Hepatocyte (in vitro differentiated cells): ENCODE measurements at places on chromosomes 16 and 17. TPM values are rescaled to one million over a fixed set of nuclear protein-coding genes. Genes with fewer than 3 reads are reported as not detected.

Gene FBXL19
- total RNA-seq: 15.6 and 19.4 TPM in 2 replicates

GRCh38 chr17:4450710-4451316, 17.1 kb downstream of the SPNS3 start:
- H3K4me3 ChIP-seq: no peak overlapping the region
- no peaks in the 10 kb centered on the region for H3K4me1 ChIP-seq
- H3K27ac ChIP-seq: no peak overlapping the region
- no peaks in the 10 kb centered on the region for H3K27me3 ChIP-seq
- no peak for DNase-seq

DNA sequence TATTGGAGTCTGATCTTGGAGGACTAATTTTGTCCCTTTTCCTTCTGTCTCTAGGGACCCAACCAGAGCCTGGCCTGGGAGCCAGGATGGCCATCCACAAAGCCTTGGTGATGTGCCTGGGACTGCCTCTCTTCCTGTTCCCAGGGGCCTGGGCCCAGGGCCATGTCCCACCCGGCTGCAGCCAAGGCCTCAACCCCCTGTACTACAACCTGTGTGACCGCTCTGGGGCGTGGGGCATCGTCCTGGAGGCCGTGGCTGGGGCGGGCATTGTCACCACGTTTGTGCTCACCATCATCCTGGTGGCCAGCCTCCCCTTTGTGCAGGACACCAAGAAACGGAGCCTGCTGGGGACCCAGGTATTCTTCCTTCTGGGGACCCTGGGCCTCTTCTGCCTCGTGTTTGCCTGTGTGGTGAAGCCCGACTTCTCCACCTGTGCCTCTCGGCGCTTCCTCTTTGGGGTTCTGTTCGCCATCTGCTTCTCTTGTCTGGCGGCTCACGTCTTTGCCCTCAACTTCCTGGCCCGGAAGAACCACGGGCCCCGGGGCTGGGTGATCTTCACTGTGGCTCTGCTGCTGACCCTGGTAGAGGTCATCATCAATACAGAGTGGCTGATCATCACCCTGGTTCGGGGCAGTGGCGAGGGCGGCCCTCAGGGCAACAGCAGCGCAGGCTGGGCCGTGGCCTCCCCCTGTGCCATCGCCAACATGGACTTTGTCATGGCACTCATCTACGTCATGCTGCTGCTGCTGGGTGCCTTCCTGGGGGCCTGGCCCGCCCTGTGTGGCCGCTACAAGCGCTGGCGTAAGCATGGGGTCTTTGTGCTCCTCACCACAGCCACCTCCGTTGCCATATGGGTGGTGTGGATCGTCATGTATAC, 8.0 kb downstream of the GPRC5C start:
- H3K27me3 ChIP-seq: no peaks in the 10 kb centered on the region
- peaks cover 43% of the 10 kb centered on the region for H3K4me1 ChIP-seq
- no peak overlapping the region for H3K4me3 ChIP-seq
- H3K36me3 ChIP-seq: no peaks in the 10 kb centered on the region

Gene SDR42E1
- not detected in 2 replicates for total RNA-seq

GRCh38 chr16:336269-336668, 16.3 kb downstream of the AXIN1 start:
- DNase-seq: no peak
- H3K4me3 ChIP-seq: no peak overlapping the region
- no peak overlapping the region for H3K27ac ChIP-seq
- peaks cover 27% of the 10 kb centered on the region for H3K4me1 ChIP-seq
- no peaks in the 10 kb centered on the region for H3K36me3 ChIP-seq

DNA sequence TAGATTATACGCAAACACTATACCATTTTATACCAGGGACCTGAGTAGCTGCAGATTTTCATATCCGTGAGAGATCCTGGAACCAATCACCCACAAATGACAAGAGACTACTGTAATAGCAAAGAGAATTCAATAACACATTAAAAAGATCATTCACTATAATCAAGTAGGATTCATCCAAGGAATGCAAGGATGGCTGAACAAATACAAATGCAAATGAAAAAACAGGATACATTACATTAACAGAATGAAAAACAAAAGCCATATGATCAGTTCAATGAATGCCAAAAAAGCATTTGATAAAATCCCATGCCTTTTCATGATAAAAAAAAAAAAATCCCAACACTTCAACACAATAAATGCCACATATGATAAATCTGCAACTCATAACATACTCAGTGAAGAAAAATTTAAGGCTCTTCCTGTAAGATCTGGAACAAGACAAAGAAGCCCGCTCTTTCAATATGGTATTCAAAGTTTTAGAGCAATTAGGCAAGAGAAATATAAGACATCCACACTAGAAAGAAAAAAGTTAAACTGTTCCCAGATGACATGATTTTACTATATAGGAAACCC, 29.0 kb downstream of the N4BP1 start:
- H3K36me3 ChIP-seq: peaks cover 2% of the 10 kb centered on the region
- no peaks in the 10 kb centered on the region for H3K27me3 ChIP-seq
- no peak overlapping the region for H3K4me3 ChIP-seq
- no peaks in the 10 kb centered on the region for H3K4me1 ChIP-seq

DNA sequence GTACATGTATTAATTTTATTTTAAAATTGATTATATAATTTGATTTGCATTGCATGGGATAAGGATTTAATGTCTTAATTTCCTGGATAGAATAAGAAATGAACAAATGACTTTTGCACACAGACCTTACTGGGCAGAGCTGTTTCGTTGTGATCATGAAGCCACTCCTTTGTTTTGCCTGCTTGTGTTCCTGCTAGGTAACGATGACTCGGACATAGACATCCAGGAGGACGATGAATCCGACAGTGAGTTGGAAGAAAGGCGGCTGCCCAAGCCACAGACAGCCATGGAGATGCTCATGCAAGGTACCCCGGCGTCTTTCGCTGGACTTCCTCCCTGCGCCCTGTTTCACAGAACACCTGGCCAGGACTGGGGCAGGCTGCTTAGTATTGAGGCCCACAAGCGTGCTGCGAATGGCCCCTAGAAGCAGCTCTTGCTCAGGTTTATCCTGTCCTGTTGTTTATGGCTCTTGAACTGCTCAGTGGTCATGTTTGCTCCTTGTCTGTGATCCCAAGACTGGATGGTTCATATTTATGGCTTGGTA, 29.6 kb downstream of the CLUAP1 start:
- no peaks in the 10 kb centered on the region for H3K36me3 ChIP-seq
- no peak overlapping the region for H3K4me3 ChIP-seq
- H3K27ac ChIP-seq: no peak overlapping the region

DNA sequence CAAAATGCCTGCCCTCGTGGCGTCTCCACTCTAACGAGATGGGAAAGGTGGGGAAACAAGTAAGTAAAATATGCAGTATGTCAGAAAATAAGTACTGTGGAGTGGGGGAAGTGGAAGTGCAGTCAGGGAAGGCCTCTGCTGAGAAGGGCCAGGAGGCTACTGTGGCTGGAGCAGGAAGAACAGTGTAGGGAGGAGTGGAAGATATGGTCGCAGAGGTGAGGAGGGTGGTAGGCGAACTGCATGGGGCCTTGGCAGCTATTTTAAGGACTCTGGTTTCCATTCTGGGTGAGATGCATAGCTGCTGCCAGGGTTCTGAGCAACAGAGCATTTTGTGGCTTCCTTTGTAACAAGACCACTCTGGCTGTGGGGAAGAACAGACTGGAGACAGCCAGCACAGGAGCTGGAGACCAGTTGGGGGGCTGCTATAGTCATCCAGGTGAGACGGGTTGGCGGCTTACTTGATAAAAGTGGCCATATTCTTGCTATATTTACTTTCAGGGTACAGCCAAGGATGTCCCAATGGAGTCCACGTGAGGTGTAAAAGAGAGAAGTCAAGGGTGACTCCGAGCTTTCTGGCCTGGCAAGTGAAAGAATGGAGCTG, 42.6 kb downstream of the CYTH1 start:
- no peaks in the 10 kb centered on the region for H3K36me3 ChIP-seq
- H3K4me1 ChIP-seq: peaks cover 24% of the 10 kb centered on the region
- no peak for DNase-seq
- H3K27me3 ChIP-seq: no peaks in the 10 kb centered on the region
- H3K4me3 ChIP-seq: no peak overlapping the region
- H3K27ac ChIP-seq: no peak overlapping the region

DNA sequence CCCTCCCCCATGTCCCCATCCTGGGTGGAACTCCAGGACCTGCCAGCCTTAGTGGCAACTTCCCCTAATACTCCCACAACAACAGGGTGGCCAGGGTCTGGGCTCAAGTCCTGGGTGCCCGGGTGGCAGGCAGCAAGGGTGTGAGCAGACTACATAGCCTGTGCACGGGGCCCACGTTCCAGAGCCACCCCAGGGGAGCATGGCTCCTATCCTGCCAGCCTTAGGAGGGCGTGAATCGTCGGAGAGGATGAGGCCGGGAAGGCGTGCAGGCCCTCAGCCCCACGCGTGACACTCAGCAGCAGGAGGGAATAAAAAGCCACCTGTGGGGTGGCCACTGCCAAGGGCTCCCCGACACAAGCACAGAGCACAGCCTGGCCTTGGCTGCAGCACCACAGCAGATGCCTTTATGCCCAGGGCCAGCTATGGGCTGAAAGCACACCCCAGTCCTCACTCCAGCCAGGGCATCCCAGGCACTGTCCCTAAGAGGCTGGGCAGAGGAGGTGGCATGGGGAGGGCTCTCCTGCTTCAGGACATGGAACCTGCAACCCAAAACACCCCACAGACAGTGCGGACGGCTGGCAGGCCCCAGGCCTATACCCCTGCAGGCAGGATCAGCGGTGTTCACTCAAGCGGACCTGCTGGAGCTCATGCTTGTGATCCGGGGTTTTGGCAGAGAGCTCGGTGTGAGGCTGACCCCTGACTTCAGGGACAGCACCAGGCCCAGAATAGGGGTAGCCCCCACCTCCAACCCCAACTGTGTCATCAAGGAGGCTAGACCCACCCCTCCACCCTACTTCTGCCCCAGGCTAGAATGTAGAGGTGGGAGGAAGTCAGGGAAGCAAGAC, 2.7 kb downstream of the BCAR1 start:
- DNase-seq: no peak
- no peaks in the 10 kb centered on the region for H3K36me3 ChIP-seq
- no peaks in the 10 kb centered on the region for H3K27me3 ChIP-seq
- H3K4me1 ChIP-seq: peaks cover 86% of the 10 kb centered on the region

GRCh38 chr17:66920435-66920834, 44.1 kb upstream of the CACNG4 start:
- no peaks in the 10 kb centered on the region for H3K27me3 ChIP-seq
- no peak overlapping the region for H3K4me3 ChIP-seq
- no peaks in the 10 kb centered on the region for H3K4me1 ChIP-seq
- no peak overlapping the region for H3K27ac ChIP-seq

DNA sequence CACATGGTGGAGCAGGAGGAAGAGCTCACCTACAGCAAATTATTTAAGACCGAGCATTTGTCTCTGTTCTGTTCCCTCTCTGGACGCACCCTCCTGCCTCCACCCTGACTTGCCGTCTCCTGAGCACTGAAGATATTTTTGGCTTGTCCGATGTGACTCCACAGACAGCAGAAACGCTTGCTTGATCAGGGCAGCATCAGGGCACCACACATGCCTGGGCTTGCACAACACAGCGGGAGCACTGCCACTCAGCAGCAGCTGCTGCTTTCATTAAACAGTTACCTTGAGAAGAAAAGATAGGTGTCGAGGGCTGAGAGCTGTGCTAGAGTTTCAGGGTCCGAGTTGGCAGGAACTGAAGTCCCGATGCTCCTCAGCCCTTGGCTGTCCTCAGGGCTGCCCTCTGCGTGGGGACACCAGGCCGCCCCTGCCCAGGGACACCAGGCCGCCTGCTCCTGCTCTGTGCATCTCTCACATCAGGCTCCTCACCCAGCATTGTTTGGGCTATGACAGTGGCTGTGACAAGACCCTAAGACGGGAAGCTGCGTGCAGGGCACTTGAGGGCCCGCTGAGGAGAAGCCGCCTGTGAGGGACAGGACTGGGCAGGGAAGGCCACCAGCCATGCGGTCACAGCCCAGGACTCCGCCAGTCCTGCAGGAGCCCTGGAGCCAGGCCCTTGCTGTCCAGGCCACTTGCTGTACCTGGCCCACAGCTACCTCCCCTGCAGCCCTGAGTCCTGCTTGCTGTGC, 21.3 kb upstream of the CDH15 start:
- H3K27ac ChIP-seq: no peak overlapping the region
- peaks cover 10% of the 10 kb centered on the region for H3K4me1 ChIP-seq
- no peaks in the 10 kb centered on the region for H3K27me3 ChIP-seq
- no peak overlapping the region for H3K4me3 ChIP-seq
- H3K36me3 ChIP-seq: no peaks in the 10 kb centered on the region

Gene MBTPS1
- 76.8 and 82.9 TPM in 2 replicates for total RNA-seq

Gene MYH10
- total RNA-seq: 72.0 and 75.6 TPM in 2 replicates

- H3K4me3 ChIP-seq: peak overlapping the region; percentile 99
- DNase-seq: peak; percentile 85
- peaks cover 24% of the 10 kb centered on the region for H3K4me1 ChIP-seq
- peak overlapping the region; percentile 99 for H3K27ac ChIP-seq
These were observed 1.1 kb downstream of the VAT1 start for GRCh38 chr17:43020789-43021740.

DNA sequence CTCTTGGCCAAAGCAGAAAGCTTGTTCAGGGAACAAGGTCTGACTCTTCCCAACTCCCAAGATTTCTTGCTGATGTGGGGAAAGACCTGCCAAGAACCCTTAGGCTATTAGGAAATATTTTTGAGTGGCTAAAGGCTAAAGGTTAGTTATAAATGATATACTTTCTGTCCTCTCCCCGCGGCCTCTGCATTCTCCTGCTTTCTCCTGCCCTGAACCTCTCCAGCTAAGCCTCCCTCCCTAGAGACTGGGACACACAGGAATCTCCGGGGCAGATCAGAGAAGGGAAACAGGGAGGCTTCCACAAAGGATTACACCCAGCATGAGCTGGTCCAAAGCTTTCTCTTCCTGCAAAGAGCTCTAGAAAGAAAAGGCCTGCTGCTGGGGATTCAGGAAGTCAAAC, 2.3 kb downstream of the SLC43A2 start:
- H3K4me3 ChIP-seq: no peak overlapping the region
- DNase-seq: peak; percentile 16
- no peaks in the 10 kb centered on the region for H3K36me3 ChIP-seq
- H3K4me1 ChIP-seq: peaks cover 24% of the 10 kb centered on the region
- H3K27me3 ChIP-seq: peaks cover 8% of the 10 kb centered on the region

DNA sequence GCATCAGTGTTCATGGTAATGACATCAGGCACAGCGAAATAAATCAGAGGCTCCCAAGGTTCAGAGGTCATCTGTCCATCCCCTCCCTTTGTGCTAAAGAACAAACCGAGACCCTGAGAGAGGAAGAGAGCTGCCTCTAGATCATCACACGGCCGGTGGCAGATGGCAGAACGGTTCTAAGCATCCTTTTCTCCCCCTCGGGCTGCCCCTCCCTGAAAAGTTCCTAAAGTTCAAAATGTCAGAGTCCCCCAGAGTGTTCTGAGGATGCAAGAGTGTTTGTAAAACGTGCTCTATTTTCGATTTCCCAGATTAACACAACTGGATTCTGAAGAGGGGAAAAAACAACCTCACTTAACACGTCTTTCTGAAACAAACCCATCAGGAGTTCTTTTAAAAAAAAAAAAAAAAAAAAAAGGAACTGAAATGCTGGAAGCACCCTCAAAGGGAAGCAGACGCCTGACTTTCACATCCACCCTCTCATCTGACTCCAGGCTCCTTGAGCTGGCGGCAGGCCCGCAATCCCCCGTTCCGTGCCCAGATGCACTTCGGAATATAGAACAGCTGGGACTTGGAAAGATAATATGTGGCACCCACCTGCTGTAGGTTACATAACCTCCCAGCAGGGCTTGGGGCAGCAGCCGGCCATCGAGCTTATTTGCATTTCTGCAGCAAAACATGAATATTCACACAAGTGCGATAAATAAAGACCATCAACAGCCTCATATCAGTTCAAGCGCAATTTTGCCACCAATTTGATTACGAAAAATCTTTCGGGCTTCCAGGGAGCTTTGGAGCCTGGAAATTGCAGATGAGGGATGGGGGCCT, 115.5 kb upstream of the SMURF2 start:
- peaks cover 44% of the 10 kb centered on the region for H3K27me3 ChIP-seq
- no peaks in the 10 kb centered on the region for H3K36me3 ChIP-seq
- DNase-seq: no peak
- no peak overlapping the region for H3K27ac ChIP-seq
- peaks cover 49% of the 10 kb centered on the region for H3K4me1 ChIP-seq
- H3K4me3 ChIP-seq: no peak overlapping the region
